ENCODE measurements at places on chromosomes 4 and X.
A peak's percentile ranks its signal among the peaks of the same experiment; 100 is the strongest.

- DNase-seq: no peak
These were observed 62.9 kb upstream of the SLC34A2 start for GRCh38 chr4:25592736-25593135.

DNA sequence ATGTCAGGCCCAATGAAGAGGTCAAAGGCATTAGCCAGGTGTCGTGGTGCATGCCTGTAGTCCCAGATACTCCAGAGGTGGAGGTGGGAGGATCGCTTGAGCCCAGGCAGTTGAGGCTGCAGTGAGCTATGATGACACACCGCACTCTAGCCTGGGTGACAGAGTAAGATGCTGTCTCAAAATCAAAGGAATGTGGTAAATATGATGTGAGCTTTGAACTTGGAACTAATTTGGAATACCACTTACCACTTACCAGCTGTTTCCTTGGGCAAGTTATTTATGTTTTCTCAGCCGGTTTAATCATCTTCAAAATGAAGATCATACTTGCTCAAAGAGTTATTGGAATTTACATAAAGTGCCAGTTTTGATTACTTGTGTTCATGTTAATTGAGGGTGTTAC is 23.8 kb upstream of the SEPSECS start:
- no peak for DNase-seq

DNA sequence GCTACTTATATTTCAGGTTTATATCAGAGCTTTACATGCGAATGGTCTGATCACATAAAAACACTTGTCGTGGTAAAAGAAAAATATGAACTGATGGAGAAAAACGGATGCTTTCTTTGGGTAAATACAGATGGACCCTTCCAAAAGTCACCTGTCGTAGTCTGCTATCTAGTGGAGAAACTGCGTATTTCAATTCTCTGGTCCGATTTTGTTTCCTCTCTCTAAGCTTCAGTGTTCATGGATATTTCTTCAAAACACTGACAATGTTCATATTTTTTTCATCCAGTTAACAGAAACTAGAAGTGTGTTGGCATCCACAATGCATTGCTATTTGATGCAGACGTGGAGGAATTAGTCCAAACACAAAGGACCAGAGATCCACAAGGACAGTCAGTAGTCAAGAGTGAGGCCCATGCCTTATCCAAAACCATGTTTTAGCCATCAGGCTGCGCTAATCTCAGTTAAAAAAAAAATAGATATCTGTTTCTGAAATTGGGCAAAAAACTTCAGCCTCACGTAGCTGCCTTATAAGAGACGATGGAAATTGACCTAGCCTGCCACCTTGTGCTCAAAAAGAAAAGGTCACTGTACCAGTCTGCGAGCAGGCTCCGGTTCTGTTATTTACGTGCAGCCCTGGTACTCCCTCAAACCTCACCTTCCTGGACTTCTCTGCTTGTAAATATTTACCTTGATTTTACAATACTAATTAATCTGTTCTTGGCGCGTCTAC is 16.0 kb downstream of the MEPE start:
- DNase-seq: peak; percentile 45

- no peak for DNase-seq
These were observed 11.9 kb downstream of the AR start for GRCh38 chrX:67555578-67556203.

GRCh38 chr4:74544655-74545361 is 99.9 kb downstream of the AREG start:
- no peak for DNase-seq

Measured in left kidney (tissue), 8 donors.